Upper lobe of left lung (tissue), 6 donors: ENCODE measurements at places on chromosomes 4 and X. TPM values are rescaled to one million over a fixed set of nuclear protein-coding genes. Genes with fewer than 3 reads are reported as not detected.

- DNase-seq, result no peak
- no peaks in the 10 kb centered on the region for H3K4me1 ChIP-seq
- H3K36me3 ChIP-seq, result no peaks in the 10 kb centered on the region
- H3K4me3 ChIP-seq, result no peak overlapping the region
- no peak overlapping the region for H3K27ac ChIP-seq
Observed at GRCh38 chr4:147940171-147940570, 208.3 kb downstream of the ARHGAP10 start.

- H3K4me1 ChIP-seq, result no peaks in the 10 kb centered on the region
- no peak overlapping the region for H3K4me3 ChIP-seq
- no peak for DNase-seq
Observed at GRCh38 chrX:20527558-20528011, 260.9 kb upstream of the RPS6KA3 start.

DNA sequence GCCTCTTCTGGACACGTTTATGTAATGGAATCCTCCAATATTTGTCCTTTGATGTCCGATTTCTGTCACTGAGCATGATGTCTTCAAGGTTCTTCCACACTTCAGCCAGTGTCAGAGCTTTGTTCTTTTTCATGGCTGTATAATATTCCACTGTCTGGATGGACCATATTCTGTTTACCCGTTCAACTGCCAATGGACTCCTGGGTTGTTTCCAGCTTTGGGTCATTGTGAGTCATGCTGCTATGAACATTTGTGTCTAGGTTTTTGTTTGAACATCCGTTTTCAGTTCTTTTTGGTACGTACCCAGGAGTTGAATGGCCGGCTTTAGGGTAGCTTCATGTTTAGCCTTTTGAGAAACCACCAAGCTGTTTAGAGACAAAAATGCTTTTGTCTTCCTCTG, 93.2 kb downstream of the SHOX start:
- no peaks in the 10 kb centered on the region for H3K4me1 ChIP-seq
- DNase-seq, result no peak
- H3K27me3 ChIP-seq, result no peaks in the 10 kb centered on the region
- no peak overlapping the region for H3K4me3 ChIP-seq

- no peak overlapping the region for H3K4me3 ChIP-seq
- DNase-seq, result no peak
- no peaks in the 10 kb centered on the region for H3K27me3 ChIP-seq
- H3K4me1 ChIP-seq, result peaks cover 27% of the 10 kb centered on the region
- no peak overlapping the region for H3K27ac ChIP-seq
- H3K36me3 ChIP-seq, result no peaks in the 10 kb centered on the region
Observed at GRCh38 chr4:7960790-7961655, 21.4 kb upstream of the AFAP1 start.

- H3K4me3 ChIP-seq, result no peak overlapping the region
- H3K36me3 ChIP-seq, result no peaks in the 10 kb centered on the region
- no peaks in the 10 kb centered on the region for H3K27me3 ChIP-seq
- DNase-seq, result peak; percentile 74
- H3K4me1 ChIP-seq, result no peaks in the 10 kb centered on the region
Observed at GRCh38 chrX:153708415-153708814, 15.8 kb downstream of the BCAP31 start.

DNA sequence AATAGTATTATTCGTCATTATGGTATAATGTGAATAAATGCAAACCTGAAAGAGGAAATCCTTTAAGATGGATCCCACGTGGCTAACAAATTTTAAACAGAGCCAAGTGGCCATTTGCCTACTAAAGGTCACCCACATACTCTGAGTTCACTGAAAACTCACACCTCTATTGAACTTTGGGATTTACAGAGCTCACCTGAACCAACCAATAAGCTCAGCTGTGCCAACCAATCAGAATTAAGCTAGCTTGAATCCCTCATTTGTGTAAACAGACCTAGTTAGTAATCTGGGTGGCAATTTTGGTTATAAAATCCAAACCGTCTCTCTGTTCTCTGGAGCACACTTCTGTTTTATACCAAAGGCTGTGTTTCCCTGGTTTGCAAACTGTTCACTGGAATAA, 5.4 kb upstream of the NUDT9 start:
- H3K27me3 ChIP-seq, result no peaks in the 10 kb centered on the region
- H3K4me3 ChIP-seq, result no peak overlapping the region
- no peak for DNase-seq
- peaks cover 6% of the 10 kb centered on the region for H3K4me1 ChIP-seq

DNA sequence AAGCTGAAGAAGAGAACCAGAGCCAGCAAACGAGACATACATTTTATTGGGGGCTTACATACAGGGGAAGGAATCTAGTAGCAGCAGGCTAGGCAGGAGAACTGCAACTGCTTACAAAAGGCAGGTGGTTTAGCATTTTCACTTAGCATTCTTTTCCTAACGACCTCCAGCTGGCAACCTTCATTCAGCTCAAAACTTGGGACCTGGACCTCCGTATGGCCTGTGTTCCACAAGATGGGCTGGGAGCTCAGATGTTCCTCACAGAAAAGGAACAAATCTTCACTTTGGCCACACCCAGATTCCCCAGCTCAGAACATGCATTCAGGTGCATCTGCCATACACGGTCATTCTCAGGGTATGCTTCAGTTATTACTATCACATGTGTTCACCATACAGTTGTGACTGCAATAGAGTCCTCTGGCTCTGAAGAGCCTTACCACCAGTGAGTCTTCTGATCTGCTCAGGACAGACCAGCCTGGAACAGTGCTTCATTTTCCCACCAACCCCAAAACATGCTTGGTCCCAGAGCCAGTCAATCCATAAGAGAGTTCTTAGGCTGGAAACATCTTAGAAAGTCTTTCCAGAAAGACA, 29.6 kb upstream of the AP1AR start:
- H3K4me3 ChIP-seq, result no peak overlapping the region
- no peak overlapping the region for H3K27ac ChIP-seq
- H3K4me1 ChIP-seq, result no peaks in the 10 kb centered on the region
- DNase-seq, result no peak
- H3K27me3 ChIP-seq, result no peaks in the 10 kb centered on the region

DNA sequence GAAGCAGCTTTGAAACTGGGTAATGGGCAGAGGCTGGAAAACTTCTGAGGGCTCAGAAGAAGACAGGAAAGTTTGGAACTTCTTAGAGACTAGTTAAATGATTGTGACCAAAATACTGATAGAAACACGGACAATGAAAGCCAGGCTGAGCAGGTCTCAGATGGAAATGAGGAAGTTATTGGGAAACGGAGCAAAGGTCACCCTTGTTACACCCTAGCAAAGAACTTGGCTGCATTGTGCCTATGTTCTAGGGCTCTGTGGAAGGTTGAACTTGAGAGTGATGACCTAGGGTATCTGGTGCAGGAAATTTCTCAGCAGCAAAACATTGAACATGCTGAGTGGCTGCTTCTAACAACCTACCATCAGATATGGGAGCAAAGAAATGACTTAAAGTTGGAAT, 50.8 kb upstream of the FBXW7 start:
- H3K4me1 ChIP-seq, result peaks cover 3% of the 10 kb centered on the region
- DNase-seq, result no peak
- H3K36me3 ChIP-seq, result no peaks in the 10 kb centered on the region
- no peaks in the 10 kb centered on the region for H3K27me3 ChIP-seq

GRCh38 chr4:93657527-93657926, 171.0 kb upstream of the ATOH1 start:
- no peak for DNase-seq
- H3K36me3 ChIP-seq, result no peaks in the 10 kb centered on the region
- H3K4me1 ChIP-seq, result no peaks in the 10 kb centered on the region
- H3K27ac ChIP-seq, result no peak overlapping the region

DNA sequence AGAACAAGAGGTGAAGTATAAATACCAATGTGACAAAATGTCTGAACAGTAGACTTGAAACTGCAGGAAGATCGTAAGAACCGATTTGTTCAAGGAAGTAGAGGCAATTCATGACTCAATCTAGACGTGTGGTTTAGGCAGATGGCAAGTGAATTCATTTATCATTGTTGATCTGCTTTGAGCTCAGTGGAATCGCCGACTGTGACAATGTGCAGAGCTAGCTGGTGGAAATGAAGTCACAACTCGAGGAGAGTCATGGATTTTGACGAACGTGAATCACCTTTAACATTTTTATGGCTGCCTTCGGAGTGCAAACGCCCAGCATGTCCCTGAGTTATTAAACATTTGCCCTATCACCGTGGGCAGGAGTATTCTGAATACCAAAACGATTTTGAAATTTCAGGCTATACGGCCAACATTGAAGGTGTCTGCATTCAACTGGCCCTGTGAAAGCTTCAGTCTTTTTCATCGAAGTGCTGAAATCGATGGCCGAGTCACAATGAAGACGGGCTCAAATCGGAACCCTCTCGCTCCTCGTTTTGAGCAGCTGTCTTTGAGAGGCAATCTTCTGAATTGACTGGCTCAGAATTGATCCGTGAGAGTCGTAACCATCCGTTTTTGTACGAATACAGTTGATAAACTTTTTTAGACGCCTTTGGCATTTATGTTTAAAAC, 689 bp upstream of the OGT start:
- peak overlapping the region; percentile 92 for H3K27ac ChIP-seq
- no peaks in the 10 kb centered on the region for H3K27me3 ChIP-seq
- no peaks in the 10 kb centered on the region for H3K36me3 ChIP-seq
- H3K4me1 ChIP-seq, result no peaks in the 10 kb centered on the region
- no peak for DNase-seq

GRCh38 chr4:62360156-62360545, 1160.0 kb downstream of the ADGRL3 start:
- H3K36me3 ChIP-seq, result no peaks in the 10 kb centered on the region
- no peak overlapping the region for H3K27ac ChIP-seq
- no peak overlapping the region for H3K4me3 ChIP-seq
- H3K4me1 ChIP-seq, result no peaks in the 10 kb centered on the region

- no peaks in the 10 kb centered on the region for H3K36me3 ChIP-seq
- no peaks in the 10 kb centered on the region for H3K4me1 ChIP-seq
- DNase-seq, result no peak
- H3K27me3 ChIP-seq, result no peaks in the 10 kb centered on the region
- no peak overlapping the region for H3K4me3 ChIP-seq
Observed at GRCh38 chr4:108129196-108129595, 39.5 kb downstream of the LEF1 start.

- H3K27ac ChIP-seq, result no peak overlapping the region
- H3K4me1 ChIP-seq, result no peaks in the 10 kb centered on the region
- H3K4me3 ChIP-seq, result no peak overlapping the region
- no peaks in the 10 kb centered on the region for H3K27me3 ChIP-seq
- DNase-seq, result no peak
Observed at GRCh38 chr4:37440501-37440900, 196.0 kb downstream of the NWD2 start.

- H3K36me3 ChIP-seq, result no peaks in the 10 kb centered on the region
- H3K27ac ChIP-seq, result no peak overlapping the region
- H3K4me3 ChIP-seq, result no peak overlapping the region
- H3K27me3 ChIP-seq, result no peaks in the 10 kb centered on the region
- DNase-seq, result no peak
Observed at GRCh38 chr4:70842761-70843435, 3.2 kb upstream of the GRSF1 start.

DNA sequence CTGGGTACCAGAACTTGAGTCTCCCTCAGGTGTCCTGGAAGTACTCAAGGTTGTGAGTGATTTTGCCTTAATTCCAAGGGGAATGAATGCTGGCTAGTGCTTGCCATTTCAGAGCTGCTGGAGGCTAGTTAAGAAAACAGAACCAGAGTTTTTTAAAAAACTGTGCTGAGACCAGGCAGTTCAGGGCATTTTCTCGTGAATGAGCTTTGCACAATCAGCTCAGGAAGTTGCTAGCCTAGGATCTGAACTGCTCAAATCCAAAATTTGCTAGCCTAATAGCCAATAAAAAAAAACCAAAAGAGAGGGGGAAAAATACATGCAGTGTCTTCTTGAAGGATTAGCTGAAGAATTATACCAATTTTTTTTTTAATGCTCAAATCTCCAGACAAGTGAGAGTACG, 292.7 kb downstream of the FBXW7 start:
- no peaks in the 10 kb centered on the region for H3K36me3 ChIP-seq
- no peaks in the 10 kb centered on the region for H3K27me3 ChIP-seq
- peaks cover 7% of the 10 kb centered on the region for H3K4me1 ChIP-seq
- DNase-seq, result no peak

DNA sequence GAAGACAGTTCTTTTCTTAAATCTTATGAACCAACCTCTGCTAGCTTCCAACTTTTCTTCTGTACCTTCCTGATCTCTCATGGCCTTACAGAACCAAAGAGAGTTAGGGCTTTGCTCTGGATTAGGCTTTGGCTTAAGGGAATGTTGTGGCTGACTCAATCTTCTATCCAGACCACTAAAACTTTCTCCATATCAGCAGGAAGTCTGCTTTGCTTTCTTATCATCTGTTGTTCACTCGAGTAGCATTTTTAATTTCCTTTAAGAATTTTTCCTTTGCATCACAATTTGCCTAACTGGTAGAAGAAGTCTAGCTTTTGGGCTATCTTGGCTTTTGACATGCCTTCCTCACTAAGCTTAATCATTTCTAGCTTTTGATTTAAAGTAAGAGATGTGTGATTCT, 167.0 kb downstream of the TBCK start:
- no peak overlapping the region for H3K27ac ChIP-seq
- no peaks in the 10 kb centered on the region for H3K4me1 ChIP-seq
- H3K27me3 ChIP-seq, result no peaks in the 10 kb centered on the region
- no peak overlapping the region for H3K4me3 ChIP-seq
- no peaks in the 10 kb centered on the region for H3K36me3 ChIP-seq
- DNase-seq, result no peak

GRCh38 chr4:123110685-123111084, 188.3 kb upstream of the NUDT6 start:
- H3K27ac ChIP-seq, result no peak overlapping the region
- no peak overlapping the region for H3K4me3 ChIP-seq
- H3K27me3 ChIP-seq, result no peaks in the 10 kb centered on the region
- DNase-seq, result no peak
- no peaks in the 10 kb centered on the region for H3K36me3 ChIP-seq

DNA sequence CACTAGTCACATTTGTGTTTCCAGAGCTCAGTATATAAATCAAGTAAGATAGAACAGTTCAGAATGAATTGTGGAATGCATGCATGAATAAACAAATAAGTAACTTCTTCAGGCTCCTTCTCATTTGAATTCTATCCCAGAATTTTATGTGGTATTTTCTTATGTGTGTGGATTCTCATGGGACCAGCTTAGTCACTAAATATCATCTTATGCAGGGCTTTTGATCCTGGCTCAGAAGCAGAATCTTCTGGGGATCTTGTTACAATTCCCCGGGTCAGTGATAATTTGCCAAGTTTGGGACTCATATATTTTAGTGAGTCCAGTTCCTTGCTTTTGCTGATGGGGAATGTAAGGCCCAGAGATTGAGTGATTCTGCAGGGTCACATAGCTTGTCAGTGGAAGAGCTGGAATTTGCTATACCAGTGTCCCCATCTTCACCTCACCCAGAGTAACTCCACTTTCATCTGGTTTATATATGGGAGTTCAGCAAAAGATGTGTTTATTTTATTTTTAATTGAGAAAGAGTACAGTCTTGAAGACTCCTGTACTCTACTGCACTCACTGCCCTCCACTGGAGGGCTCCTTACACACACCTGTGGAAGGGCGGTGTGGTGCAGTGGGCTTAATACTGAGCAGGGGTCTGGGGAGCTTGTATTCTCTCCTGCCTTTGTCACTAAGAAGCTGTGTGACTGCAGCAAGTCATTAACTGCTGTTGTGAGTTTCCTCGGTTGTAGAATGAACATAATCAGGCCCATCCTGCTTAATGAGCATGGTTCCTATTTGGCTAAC, 198.2 kb upstream of the CXorf66 start:
- no peaks in the 10 kb centered on the region for H3K4me1 ChIP-seq
- no peaks in the 10 kb centered on the region for H3K36me3 ChIP-seq
- no peak overlapping the region for H3K4me3 ChIP-seq
- H3K27me3 ChIP-seq, result no peaks in the 10 kb centered on the region
- DNase-seq, result no peak

MAGEA4 gene
- not detected for total RNA-seq

TEC gene
- 5.9 TPM for total RNA-seq

SLC16A2 gene
- total RNA-seq, result 4.6 TPM

RPS6KA6 gene
- 1.0 TPM for total RNA-seq

MAGEA11 gene
- not detected for total RNA-seq

REPS2 gene
- total RNA-seq, result 17.0 TPM

PDGFC gene
- 25.3 TPM for total RNA-seq

MFAP3L gene
- 11.7 TPM for total RNA-seq
